ENCODE measurements at places on chromosomes 1 and 21.

- no peak for ATAC-seq
Observed at GRCh38 chr1:197685785-197686184, 89.5 kb downstream of the DENND1B start.

DNA sequence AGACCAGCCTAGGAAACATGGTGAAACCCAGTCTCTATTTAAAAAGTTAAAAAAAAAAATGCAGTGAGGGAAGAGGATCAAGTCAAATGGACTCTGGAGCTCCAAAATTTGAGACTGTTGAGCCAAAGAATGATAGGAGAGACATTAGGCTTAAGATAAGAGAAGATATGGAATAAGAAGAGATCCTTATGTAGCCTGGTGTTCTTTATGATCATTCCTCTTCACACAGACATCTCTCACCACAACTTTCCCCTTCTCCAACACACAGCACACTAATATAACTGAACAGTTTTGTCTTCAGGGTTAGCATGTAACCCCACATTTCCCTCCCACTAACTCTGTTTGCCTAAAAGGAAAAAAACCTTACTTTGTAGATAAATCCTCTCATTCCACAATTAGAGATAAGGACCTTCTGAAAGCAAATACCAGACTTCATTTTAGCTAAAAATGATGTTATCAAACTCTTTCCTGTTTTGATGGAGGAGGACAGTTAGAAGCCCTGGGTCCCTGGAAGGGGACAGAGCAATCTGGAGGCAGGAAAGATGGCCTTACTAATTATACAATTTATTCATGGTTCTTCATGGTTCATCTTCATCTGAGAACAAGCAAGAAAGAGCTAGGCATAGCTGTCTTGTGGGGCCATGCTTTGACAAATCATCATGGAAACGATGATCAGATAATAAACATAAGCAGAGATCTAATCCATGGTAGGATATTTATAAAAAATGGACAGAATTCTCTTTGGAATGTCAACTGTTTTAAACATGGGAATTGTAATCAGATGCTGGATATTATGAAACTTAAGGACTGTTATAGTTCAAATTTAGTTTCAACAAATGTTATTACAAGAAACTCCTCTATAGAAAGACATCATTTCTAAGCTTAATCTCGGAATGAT is 96.7 kb upstream of the S1PR1 start:
- ATAC-seq, result no peak

GRCh38 chr1:26320896-26321295 is 3.1 kb downstream of the CD52 start:
- ATAC-seq, result peak; percentile 1

DNA sequence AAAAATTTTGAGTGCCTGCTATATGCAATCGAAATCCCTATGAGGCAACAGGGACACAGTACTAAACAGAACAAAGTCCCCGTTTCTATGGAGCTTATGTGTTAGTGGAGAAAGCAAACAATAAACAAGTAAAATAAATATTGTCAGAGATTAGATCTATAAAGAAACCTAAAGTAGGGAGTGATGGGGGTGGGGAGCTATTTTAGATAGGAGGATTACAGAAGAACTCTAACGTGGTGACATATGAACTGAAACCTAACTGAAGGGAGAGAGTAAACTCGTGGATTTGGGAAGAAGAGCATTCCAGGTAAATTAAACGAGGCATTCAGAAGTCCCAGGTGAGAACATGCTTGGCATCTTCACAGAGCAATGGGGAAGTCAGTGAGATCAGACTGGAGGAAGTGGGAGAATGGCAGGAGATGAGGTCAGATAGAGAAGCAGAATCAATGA is 154.5 kb downstream of the DENND1B start:
- ATAC-seq, result no peak

DNA sequence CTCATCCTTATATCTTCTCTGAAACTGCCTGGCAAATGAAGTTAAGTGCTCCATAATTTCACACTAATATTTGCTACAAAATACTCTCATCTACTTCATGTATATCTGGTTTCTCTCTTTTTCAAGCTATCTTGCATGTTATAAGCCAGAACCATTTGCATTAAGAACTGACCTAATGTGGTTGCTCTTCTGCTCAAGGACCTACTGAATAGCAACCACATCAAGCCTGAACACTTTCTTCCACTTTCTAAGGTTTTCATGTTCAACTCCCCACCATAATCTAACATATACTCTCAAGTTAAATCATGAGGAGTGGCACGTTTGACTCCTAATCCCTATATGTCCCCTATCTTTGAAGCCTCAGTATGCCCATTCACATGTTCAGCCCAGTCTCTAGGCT is 27.2 kb downstream of the RGS1 start:
- no peak for ATAC-seq

DNA sequence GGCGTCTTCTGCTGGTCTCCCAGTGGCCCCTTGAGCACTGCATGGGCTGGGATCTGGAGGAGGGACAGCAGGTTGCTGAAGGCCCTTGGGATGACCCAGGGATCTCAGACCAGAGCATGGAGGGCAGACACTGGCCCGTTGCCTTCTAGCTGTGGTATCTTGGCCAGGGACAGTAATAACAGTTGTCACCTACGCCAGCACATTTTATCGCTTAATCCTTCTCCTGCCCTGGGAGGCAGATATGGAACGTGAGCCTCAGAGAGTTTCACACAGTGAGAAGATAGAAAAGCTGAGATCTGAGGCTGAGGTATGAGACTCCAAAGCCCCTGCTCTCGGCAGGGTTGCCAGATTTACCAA is 40.1 kb upstream of the RD3 start:
- no peak for ATAC-seq

DNA sequence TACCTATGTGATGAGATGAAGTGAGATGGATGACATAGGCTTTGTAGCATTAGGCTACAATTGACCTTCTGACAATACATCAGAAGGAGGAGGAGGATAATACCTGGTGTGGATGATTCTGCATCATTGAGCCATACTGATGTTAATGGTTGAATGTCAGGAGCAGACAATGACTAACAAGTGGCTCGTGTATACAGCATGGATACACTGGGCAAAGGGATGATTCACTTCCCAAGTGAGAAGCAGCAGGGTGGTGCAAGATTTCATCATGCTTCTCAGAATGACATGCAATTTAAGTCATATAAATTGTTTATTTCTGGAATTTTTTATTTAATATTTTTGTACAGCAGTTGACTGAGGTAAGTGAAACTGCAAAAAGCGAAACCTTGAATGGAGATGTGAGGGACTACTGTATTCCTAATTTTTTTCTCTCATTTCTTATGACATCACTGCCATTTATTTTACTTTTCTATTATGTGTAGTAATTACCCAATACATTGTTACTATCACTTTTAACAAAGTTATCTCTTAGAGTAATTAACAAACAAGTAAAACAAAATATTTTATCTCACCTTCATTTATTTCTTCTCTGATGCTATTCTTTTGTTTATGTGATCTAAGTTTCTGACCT is 34.4 kb upstream of the COP1 start:
- ATAC-seq, result peak; percentile 64

DNA sequence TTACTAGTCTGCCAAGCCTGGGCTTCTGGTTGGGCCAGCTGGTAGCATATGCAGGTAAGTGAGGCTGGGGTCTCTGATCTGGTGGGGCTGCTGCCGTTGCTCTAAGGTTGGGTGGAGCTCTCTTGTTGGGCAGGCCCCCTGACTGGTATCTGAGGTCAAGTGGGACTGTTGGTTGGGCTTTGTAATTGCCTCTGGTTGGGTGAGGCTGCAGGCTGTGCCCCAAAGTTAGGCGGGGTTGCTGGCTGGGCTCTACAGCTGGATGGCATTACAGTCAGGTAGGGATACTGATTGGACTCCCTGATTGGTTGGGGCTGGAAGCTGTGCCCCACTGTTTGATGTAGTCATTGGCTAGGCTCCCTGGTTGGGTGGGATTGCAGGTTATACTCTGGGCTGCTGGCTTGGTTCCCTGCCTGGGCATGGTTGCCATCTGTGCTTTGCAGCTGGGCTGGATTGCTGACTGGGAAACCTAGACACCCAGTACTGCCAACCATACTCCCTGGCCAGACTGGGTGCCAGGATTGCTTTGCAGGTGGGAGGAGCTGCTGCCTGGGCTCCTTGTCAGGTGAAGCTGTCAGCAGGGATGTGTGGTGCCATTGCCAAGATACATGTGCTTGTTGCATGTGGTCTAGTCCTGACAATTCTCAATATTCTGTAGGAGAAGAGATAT is 130.5 kb downstream of the RABGAP1L start:
- no peak for ATAC-seq

DNA sequence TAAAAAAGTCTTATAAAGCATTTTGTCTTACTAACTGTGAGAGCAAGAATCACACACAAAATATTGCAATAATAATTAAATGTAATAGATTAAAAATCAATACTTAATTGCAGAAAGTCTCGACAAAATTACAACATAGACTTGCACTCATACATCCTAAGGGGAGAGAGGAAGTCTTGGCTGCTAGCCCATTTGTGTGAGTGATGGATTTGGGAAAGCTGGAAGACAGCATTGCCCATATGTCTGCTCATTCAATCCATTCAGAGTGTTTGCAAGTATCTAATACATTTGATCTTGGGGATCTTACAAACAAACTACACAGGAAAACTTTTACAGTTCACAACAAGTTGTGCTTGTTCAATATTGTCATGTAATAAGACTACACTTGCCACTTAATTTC is 140.5 kb downstream of the COL11A1 start:
- no peak for ATAC-seq

- ATAC-seq, result no peak
Observed at GRCh38 chr1:34057347-34058130, 107.5 kb downstream of the CSMD2 start.

GRCh38 chr1:54310439-54311328 is 95.5 kb downstream of the SSBP3 start:
- ATAC-seq, result no peak

- no peak for ATAC-seq
Observed at GRCh38 chr1:154972517-154973343, 1.8 kb upstream of the CKS1B start.

GRCh38 chr1:209383422-209383821 is 200.1 kb upstream of the CAMK1G start:
- ATAC-seq, result no peak

- no peak for ATAC-seq
Observed at GRCh38 chr1:59054172-59054571, 242.7 kb upstream of the FGGY start.

DNA sequence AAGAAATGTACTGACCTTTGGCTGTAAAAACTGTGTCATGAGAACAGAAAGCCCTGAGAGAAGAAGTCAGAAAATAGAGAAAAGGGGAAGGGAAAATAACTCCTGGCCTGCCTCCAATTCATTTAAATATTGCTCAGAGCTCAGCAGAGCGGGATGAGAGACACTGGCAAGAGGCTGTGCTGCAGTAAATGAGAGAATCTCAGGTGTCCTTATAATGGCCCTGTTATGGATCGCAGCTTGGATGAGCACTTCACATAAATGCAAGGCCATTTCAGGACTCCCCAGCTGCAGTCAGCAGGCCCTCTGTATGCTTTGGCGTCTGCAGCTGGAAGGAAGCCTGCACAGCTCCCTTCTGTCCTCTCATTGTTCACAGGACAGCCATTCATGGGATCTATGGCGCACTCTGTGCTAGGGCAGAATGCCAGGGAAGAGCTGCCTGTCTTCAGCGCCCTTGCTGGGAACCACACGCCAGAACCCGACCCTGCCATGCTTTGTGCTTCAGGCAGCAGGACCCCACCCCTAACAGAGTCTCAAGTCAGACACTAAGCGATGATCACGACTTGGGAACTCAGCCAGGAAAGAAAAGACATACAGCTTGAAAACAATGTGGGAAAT is 20.7 kb upstream of the ABCB10 start:
- no peak for ATAC-seq

GRCh38 chr1:2525920-2526823 is at the start of gene PANK4:
Gene PANK4 (minus strand): TSS chr1:2526596. CDS start chr1:2526587, 9 bp downstream.
- peak; percentile 94 for ATAC-seq

DNA sequence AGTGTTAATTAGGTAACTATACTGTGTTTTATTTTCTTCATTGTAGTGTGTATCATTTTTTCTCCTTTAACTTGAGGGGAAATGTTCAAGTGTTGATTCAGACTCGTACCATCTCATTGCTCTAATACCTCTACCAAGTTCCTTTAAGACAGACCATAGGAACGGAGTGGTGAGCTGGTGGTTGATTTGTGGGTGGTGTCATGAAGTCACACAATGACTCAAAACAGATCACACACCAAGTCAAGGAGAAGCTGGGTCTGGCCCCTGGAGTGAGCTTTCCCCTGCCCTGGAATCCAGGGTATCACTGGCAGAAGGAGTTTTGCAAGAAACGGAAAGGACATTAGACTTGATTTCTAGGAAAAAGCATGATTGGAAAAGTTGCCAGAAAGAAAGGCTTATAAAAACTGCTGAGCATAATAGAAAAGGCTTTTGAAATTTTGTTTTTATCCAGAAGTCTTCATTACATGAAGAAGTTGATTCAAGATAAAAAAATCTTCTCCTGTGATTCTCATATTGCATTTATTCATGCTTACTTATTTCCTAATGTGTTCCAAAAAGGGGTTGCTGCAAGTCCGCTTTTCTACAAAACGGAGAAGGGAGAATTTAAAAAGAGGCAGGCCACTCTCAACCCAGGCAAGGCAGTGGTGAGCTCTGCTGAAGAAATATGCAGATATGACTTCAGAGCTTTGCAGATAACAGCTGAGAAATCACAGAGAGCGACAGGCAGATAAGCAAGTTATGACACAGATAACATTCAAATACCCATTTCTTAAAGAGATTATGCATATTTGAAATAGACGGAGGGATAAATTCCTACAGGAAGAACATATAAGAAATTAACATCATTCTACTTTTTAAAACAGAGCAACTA is 79.7 kb downstream of the TBX19 start:
- peak; percentile 42 for ATAC-seq

Measured in activated CD4-positive, CD25-positive, alpha-beta regulatory T cell treated with anti-CD3 and anti-CD28 coated beads, Interleukin-2, amount 50 U/mL, for 24 hours (primary cell).